PC-9 (cell line): ENCODE measurements at places on chromosomes 16 and 17. TPM values are rescaled to one million over a fixed set of nuclear protein-coding genes. Genes with fewer than 3 reads are reported as not detected.

Gene CTRB2
- not detected in 2 replicates for total RNA-seq

Gene NPIPB13
- 24.6 and 30.6 TPM in 2 replicates for total RNA-seq

Gene PDP2
- 17.4 and 21.6 TPM in 2 replicates for total RNA-seq

DNA sequence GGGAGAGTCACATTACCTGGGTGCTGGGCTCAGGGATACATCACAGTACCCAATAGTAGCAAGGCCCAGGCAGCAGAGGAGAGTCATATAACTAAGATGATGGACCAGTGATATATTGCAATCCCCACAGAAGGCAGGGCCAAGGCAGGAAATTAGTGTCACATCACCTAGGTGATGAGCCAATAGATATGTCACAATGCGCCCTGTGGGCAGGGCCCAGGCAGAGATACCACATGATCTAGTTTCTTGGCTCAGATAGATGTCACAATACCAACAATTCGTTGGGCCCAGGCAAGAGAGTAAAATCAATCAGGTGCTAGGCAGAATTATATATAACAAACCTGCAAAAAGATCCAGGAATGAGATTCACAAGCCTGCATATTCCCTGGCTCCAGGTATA is 2111.5 kb downstream of the TP53TG3F start:
- no peak for DNase-seq

DNA sequence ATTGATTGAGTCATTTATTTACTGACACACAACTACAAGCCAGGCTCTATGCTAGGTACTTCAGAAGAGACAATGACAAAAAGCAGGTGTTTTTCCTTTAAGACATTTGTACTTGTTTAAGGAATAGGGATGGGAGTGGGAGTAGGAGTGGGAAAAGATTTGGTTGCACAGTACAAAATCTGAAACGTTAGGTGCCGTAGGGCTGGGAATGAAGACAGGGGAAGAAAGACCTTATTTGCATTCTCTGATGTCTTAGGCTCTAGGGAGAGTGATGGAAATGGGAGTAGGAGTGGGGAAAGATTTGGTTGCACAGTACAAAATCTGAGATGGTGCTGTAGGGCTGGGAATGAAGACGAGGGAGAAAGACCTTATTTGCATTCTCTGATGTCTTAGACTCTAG is 28.7 kb upstream of the OR4D1 start:
- no peak for DNase-seq

GRCh38 chr17:65035191-65035590 is 21.3 kb downstream of the GNA13 start:
- DNase-seq, result no peak

DNA sequence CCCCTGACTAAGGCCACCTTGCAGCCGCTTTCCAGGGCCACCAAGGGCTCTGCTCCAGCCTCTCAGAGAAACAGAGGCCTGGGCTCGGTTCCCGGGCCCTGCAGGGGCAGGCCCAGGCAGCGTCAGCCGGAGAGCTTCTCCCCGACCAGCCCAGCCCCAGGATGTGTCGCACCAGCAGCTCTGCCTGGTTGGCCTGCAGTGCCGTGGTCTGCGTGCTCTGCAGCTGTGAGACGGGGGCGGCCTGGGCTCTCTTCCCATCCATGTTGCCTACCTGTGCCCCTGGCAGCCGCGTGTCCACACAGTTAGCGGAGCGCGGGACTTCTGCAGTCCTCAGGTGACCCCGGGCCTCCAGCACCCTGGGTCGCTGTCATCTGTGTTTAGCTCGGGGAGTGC is 4.8 kb downstream of the IGFALS start:
- no peak for DNase-seq

DNA sequence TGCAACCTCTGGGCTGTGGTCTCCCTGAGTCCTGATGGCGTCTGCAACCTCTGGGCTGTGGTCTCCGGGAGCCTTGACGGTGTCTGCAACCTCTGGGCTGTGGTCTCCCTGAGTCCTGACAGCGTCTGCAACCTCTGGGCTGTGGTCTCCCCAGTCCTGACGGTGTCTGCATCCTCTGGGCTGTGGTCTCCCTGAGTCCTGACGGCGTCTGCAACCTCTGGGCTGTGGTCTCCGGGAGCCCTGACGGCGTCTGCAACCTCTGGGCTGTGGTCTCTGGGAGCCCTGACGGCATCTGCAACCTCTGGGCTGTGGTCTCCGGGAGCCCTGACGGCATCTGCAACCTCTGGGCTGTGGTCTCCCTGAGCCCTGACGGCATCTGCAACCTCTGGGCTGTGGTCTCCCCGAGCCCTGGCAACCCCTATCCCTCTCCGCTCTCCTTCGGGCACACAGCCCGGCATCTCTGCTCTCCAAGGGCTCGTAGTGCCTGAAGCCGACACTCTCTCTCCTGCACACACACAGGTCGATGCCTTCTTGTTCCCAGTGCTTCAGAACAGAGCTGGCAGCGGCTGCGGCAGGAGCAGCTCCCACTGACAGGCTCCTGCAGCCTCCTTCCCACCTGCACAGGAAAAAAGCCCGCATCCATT is 45.6 kb downstream of the METRNL start:
- DNase-seq, result no peak

DNA sequence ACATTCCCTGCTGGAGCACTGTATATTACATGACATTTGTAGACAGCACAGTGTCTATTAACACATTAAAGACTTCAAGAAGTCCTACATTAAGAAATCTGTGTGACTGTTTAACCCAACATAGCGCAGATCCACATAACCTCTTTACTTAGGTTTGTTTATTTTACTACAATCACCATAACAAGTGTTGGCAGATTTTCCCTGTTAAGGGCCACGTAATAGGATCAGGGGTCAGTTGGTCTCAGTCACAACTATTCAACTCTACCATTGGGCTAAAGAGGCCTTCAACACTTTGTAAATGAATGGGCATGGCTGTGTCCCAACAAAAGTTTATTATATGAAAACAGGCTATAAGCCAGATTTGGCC is 51.3 kb upstream of the ADORA2B start:
- DNase-seq, result no peak
